ENCODE measurements at places on chromosomes 12 and 14.
A peak's percentile ranks its signal among the peaks of the same experiment; 100 is the strongest.

DNA sequence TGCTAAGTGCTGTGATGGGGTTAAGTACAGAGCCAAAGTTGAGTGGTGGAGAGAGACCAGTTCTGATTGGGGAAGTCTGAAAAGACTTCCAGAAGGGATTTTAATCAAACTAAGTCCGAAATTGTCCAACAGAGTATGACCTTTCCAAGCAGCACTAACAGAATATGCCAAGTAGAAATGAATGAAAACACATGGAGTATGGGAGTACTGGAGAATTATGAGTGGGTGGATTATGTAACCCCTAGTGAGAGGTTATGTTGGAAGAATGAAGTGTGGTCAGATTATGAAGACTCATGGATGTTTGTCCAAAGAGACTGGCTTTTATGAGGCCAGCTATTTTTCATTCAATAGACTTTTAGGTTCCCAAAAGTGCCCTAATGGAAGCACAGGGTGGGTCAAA, 94.0 kb upstream of the PLEKHA5 start:
- DNase-seq: peak; percentile 87

- DNase-seq: no peak
Observed at GRCh38 chr12:24507827-24508226, 441.1 kb downstream of the BCAT1 start.

DNA sequence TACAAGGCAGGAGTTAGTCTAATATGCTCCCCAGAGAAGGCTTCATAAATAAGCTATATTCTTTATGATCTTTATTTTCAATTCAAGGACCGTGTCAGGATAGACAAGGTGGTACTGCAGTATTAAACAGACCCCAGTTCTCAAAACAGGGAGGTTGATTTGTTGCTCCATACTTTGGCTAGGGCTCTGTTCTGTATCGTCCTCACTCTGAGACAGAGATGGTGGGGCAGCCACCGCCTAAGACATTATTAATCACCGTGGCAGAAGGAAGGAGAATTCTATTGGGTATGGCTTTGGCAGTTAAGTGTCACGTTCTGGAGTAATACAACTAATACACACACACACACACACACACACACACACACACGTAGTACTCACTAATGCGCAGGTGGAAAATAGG, 117.0 kb upstream of the SLCO1C1 start:
- no peak for DNase-seq

GRCh38 chr12:10700581-10700980, 22.5 kb downstream of the YBX3 start:
- no peak for DNase-seq

DNA sequence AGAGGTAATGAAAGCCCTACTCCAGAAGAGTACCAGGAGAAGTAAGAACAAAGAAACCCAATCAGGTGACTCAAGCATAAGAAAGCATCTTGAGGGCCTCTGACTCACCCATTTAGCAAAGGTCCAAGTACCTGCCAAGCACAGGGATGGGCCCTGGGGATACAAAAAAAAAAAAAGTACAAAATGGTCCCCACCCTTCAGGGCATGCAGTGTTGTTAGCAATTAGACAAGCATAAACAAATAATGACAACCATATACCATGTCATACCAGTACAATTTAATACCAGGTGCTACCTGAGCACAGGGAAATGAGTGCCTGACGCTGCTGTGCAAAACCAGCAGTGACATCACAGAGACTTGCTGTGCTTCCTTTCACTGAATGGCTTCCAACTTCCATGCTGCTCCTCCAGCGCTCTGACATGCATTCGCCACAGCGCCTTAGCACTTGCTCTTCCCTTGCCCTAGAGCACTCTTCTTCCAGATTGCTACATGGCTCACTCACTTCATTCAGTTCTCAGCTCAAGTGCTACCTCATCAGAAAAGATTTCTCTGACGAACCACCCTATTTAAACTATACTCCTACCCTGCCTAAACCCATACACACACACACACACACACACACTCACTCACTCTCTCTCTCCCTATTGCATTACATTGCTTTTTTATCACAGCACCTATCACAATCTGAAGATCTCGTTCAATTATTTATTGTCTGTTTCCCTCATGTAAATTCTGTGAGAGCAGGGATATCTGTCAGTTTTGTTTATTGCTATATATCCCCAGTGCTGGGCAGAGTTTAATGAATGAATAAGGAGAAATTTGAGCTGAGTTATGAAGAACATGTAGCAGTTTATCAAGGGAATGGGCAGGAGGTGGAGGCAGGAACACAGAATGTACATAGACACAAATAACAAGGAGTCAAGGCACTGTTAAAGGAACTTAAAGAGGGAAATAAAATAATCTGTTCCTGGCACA, 12.9 kb upstream of the EPS8 start:
- DNase-seq: peak; percentile 65

Data from fibroblast of lung (primary cell).